ENCODE measurements at places on chromosomes 3 and 15.
A peak's percentile ranks its signal among the peaks of the same experiment; 100 is the strongest.

GRCh38 chr15:38688761-38689160 lies 124.1 kb upstream of the RASGRP1 start:
- H3K4me1 ChIP-seq = no peaks in the 10 kb centered on the region
- no peak for DNase-seq

DNA sequence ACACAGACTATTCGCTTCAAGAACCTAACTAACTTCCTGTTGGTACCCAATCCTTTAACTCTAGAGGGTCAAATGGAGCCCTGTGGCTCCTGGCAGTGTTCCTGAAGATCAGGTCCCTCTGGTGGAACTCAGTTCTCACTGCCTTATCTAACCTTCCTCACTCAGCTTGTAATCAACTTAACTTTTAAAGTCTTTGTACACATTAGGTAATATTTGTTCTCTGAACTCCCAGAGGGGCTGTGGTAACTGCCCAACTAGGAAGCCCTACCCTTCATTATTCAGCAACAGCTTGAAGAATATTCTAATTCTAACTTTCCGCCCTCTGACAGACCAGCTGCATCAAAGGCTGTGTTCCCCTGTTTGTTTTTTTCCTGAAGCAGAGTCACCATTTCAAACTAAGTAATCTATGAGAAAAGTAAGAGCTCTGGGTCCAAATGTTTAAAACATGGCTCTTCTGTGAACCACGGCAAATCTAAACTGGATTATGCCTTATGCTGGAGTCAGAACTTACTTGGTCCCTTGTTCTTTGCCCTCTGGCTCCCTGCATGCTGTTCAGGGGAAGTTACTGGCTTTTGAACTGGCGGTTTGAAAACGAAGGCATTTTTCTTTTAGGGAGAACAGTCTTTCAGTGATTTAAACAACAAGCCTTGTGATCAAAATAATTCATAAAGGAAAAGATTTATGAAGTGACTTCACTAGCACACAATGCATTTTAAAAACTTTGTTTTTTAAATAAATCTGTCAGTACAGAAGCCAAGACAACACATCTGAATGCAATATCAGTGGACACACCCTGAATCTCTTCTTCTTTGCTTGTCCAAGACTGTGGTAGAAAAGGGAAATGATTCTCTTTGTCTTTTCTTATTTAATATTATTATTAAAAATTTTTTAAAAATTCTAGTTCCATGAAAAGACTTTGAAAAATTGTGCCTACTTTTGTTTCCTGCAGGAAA lies 365.6 kb downstream of the TIGIT start:
- H3K4me1 ChIP-seq = peaks cover 9% of the 10 kb centered on the region
- no peaks in the 10 kb centered on the region for H3K36me3 ChIP-seq
- no peak for DNase-seq
- no peaks in the 10 kb centered on the region for H3K27me3 ChIP-seq
- H3K27ac ChIP-seq = peak overlapping the region; percentile 63

DNA sequence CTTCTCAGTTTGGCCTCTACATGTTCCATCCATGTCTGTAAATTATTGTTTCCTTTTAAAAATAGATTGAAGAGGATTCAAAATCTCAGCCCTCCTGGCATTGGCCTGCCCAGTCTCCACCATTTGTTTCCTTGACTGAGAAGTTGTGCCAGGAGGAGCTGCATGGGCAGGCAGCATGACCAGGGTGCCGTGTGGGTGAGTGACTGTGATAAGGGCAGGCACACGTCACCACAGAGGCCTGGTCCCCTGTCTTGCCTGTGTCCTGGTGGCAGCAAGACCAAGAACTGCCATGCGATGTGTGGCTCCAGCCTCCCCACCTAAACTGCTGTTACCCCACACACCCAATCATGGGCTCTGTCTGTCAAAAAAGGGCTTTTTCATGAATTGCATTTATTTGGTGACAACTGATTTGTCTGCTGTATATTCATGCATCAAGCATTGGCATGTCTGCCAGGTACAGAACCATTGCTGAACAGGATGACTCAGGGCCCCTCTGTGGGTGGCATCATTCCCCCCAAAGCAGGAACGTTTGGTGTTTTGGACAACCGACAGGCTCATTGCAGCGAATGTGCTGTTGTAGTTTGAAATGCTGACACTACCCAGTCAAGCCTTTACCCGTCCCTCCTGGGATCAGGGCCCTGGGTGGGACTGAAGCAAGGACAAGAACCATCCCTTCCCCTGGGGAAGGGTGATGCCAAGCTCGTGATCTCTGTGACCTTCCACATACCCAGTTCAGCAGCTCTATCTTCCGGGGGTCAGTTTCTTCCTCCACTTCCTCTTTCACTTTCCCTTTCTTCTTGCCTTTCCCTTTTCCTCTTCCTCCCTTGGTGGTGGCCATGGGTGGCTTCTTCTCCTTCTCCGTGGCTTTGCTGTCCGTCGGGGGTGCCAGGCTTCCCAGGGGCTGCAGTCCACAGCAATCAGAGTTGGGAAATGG lies 51.6 kb downstream of the TRPM1 start:
- DNase-seq = no peak
- no peak overlapping the region for H3K27ac ChIP-seq
- no peaks in the 10 kb centered on the region for H3K36me3 ChIP-seq
- H3K27me3 ChIP-seq = no peaks in the 10 kb centered on the region

- H3K27ac ChIP-seq = no peak overlapping the region
- peaks cover 11% of the 10 kb centered on the region for H3K27me3 ChIP-seq
- no peak overlapping the region for H3K4me3 ChIP-seq
- no peaks in the 10 kb centered on the region for H3K4me1 ChIP-seq
Measured at GRCh38 chr15:59936741-59937140, 67.4 kb upstream of the FOXB1 start.

- H3K4me3 ChIP-seq = no peak overlapping the region
- no peaks in the 10 kb centered on the region for H3K36me3 ChIP-seq
- no peaks in the 10 kb centered on the region for H3K4me1 ChIP-seq
- H3K27me3 ChIP-seq = no peaks in the 10 kb centered on the region
- no peak for DNase-seq
Measured at GRCh38 chr15:37034392-37034791, 66.0 kb downstream of the MEIS2 start.

DNA sequence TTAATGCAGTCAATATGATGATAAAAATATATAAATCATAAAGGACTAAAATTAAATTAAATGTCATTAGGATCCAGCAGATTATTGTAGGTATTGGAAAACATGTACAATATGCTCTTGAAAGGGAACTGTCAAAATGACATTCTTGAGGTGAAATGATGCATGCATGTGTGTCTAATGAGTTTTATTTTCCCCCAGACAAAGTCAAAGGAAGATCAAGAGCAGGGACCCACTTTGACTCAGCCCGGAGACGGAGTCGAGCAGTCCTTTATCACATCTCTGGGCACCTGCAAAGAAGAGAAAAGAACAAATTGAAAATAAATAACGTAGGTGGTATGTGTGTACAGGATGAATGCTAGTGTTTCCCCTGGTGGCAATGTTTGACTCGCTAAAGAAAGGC lies 194.1 kb downstream of the KCNH8 start:
- no peaks in the 10 kb centered on the region for H3K36me3 ChIP-seq
- H3K27me3 ChIP-seq = no peaks in the 10 kb centered on the region
- H3K4me3 ChIP-seq = no peak overlapping the region

DNA sequence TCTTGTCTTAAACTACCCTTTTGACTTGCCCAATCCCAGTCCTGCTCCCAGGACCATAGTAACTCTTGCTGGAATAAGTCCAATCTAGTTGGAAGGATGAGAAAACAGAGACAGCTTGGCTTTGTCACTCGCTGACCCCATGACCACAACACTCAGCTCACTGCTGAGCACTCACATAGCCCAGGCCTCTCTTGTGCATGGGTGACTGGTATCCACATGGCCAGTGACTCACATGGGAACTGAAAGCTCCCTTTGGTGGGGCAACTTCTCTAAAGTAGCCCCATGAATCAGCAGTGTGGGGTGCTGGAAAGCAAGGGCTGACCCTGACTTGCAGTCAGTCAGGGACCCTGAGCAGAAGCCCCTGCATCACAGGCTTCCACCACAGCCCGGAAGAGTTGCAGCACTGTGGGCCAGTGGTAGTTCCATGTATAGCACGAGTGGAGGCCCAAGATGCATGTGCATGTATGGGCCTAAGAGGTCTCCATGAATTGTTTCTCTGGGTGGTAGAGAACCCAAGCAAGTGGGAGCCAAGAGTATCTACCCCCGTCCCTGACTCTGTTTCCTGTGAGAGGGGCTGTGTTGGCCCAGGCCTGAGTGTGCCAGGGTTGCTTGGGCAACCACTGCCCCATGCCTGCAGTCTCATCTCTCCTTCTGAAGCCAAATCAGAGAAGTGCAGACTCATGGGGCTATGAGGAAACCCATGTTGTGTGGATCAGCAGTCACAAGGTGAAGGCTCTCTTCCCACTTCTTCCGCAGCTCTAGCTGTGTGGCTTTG lies 62.1 kb upstream of the XCR1 start:
- peak overlapping the region; percentile 48 for H3K27ac ChIP-seq
- H3K4me1 ChIP-seq = no peaks in the 10 kb centered on the region
- H3K27me3 ChIP-seq = no peaks in the 10 kb centered on the region

DNA sequence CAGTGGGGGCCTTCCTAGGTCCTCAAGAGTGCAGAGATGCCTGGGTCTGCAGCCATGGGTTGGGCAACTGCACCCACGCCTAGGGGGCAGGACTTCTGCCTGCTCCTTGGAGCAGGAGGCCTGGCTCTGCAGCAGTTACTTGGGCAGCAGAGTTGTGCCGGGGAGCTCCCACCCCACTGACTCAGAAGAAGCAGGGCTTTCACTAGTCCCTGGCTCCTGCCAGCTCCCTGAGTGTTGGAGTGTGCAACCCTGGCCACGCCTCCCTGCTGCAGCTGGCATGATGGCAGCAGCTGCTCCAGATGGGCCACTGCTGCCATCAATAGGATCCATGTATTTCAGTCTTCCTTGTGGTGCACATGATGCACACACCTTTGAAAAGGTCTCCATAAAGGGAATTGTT lies 40.6 kb upstream of the KCNH8 start:
- H3K36me3 ChIP-seq = no peaks in the 10 kb centered on the region
- no peak overlapping the region for H3K27ac ChIP-seq
- DNase-seq = no peak

- H3K36me3 ChIP-seq = peaks cover 47% of the 10 kb centered on the region
- peaks cover 3% of the 10 kb centered on the region for H3K4me1 ChIP-seq
- H3K27ac ChIP-seq = no peak overlapping the region
- no peak for DNase-seq
- no peaks in the 10 kb centered on the region for H3K27me3 ChIP-seq
Measured at GRCh38 chr3:149023951-149024350, 32.6 kb downstream of the GYG1 start.

Data from transverse colon (tissue), 4 donors.